ENCODE measurements at places on chromosomes 12 and 14.
A peak's percentile ranks its signal among the peaks of the same experiment; 100 is the strongest.

DNA sequence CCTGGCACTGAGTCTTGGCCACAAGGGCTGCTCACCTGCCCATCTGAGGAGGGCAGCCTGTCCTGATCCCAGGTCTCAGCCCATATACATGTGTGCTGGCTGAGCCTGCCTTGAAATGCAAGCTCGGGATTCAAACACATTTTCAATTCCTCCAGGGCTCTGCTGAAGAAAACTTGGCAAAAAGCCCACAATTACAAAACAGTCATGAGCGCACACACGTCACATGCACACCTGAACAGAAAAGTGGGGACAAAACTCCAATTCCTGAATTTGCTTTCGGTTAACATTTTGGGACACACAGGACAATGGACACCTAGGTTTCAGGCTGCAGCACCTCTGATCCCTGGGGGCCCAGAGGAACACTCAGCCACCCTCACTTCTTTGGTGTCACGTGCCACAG, 113.9 kb downstream of the RBM19 start:
- DNase-seq: no peak

DNA sequence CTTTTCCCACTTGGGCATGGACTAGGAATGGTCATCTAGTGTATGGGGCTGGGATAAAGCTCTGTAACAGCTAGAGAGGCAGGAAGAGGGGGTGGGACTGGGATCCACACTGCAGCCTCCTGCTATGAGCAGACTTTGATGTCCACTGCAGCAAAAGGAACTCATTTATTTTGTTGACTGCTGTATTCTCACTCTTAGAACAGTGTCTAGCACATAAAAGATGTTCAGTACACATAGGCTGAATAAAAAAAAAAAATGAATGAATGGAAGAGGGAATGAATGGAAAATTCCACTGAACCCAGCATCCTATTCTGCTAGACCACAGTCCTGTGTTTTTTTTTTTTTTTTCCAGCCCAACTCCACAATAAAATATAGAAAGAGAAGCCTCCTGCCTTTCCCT, 106.2 kb upstream of the NOS1 start:
- DNase-seq: no peak

GRCh38 chr12:113069751-113070116, 13.2 kb downstream of the DTX1 start:
- DNase-seq: no peak

- DNase-seq: no peak
These were observed 20.8 kb downstream of the SNRNP35 start for GRCh38 chr12:123478762-123479161.

DNA sequence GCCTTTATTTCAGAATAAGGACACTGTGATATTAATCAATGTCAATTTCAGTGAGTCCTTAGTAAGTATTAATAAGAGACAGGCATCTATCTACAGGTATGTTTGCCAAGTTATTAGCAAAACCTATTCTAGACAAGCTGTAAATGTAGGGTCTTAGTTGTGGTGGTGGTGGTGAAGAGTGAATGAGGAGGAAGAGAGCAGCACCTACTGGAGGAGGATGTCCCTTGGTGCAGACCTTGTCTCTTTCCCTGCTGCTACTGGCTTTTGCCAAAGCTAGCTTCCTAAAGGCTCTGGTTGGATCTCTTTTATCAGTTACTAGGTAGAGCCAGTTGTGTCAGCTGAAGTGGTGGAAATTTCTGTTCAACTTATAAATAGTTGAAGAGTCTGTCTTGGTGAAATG, 304.8 kb upstream of the ATP2B1 start:
- DNase-seq: no peak

DNA sequence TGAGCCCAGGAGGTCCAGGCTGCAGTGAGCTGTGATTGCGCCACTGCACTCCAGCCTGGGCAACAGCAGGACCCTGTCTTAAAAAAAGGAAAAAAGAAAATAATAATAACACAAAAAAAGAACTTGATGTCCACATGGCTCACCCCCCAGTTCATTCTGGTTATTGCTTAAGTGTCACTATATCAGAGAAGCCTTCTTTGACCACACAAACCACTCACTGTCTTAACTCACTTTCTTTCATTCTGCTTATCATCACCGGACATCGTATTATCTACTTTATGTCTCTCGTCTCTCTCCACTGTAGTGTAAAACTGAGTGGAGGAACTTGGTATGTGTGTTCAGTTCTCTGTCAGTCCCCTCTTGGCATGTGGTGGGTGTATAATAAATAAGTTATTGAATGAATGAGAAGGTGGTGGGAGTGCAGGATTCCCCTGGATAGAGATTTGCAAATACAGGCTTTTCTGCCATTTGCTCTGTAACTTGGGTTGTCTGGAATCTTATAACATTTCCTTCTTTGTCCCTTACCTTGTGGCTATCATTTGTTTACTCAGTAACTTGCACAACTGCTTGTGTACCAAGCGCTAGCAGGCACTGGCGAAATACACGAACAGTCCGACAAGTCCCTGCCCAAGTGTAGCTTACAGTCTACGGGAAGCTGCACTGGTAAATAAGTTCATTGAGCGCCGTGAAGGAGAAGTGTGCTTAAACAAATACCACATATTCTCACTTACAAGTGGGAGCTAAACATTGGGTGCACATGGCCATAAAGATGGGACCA, 86.6 kb upstream of the TRAF3 start:
- DNase-seq: no peak

DNA sequence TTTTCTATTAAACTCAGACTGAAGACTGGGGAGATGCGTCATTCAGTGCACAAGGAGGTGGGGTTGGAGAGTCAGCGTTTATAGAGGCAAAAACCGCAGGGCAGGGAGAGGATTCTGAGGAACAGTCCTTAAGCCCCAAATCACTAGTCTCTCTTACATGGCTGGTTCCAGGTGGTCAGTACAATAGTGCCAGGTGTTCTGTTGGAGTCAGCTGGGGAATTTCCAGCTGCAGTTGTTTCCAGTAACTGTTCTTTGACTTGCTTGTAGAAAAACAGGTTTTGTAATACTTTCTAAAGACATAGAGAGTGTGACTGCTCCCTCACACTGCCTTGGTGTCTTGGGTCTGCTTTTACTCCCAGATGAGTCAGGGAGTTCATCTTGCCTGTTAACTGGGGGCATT, 192.2 kb downstream of the TMTC3 start:
- no peak for DNase-seq

DNA sequence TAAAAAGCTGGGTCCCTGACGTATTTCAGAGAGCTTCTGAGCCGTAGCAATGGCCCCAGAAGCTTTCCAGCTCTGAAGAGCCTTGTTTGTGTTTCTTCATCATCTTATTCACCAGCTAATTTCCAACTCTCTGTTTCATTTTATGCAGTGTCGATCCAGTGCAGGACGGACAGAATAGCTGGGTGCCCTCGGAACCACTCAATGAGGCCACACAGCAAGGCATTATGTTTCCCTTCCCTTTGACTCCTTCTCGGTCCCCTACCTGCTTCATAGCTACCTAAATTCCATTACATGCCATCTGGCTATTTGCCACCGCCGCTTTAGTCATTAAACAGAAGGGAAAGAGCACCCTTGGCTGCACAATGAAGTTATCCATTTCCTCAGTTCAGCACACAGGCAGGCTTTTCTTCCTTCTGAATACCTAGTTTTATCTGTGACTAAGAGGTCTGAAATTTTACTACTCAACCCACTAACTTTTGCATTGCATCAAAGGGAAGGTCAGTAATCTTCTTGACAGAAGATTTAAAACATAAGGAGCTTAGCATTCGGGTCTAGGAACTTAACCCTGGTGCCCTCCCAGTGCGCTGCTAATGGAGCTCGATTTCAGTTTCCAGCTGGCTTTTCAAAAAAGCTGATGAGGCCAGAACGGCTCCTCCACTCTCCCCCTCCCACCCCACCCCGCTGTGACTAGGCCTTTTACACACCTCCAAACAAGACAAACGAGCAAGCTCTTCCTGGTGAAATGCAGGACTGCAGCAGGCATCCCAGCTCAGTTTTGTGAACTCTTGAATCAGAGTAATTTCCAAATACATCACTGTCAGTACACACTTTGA, 176.8 kb downstream of the GXYLT1 start:
- DNase-seq: peak; percentile 53

DNA sequence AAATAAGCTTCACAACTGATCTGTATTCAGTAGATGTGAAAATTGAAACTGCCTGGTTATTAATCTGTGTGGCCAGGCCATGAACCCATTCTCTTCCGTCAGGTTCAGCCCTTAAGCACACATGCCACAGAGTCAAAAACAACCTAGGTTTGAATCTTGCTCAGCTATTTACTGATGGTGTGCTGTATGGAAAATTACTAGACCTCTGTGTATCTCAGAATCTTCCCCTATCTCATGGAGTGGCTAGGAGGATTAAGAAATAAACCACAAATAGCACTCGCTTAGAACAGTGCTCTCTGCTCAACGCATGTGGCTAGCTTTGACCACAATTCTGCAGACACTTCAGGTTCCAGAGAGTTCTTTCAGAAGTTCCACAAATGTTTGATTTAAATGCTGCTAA, 240.7 kb upstream of the PLEKHG7 start:
- no peak for DNase-seq

DNA sequence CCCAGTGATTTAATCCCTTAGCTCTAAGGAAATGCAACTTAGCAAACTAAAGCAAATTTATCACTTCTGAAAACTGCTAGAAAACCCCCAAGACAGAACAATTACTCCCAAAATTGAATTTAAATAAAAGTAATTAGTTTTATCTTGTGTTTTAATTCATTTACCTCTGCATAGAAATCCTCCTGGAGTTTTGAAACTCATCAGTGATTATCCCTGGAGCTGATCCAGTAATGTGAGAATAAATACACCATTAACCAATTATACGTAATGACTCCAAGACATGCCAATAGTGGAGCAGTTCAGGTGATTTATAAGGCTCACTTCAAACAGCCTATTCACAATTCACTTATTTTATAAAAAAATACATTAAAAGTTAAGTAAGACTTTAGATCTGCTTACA, 855.3 kb upstream of the FLRT2 start:
- no peak for DNase-seq

DNA sequence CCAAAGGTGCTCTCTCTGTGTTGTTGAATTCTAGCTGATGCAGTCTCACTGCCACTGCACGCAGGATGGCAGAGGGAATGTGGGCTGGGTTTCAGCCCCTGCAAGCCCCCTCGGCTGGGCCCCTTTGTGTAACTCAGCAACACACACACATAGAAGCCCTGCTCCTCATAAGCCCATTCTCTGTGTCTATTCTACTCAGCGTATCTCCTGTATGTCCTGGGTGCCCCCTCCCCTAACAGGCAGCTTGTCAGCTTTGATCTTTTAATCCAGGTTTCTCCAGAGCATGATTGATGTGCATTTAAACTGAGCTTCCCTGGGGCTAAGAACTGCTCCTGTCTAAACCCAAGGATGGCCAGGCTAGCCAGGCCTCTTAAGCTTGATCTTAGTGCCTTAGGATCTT, 43.0 kb downstream of the SRRM4 start:
- DNase-seq: no peak
